Right hindlimb (tissue), 1 donor: ENCODE measurements at places on chromosomes 7 and 10.

GRCh38 chr7:69738396-69738951 lies 140.2 kb downstream of the AUTS2 start:
- DNase-seq: no peak

DNA sequence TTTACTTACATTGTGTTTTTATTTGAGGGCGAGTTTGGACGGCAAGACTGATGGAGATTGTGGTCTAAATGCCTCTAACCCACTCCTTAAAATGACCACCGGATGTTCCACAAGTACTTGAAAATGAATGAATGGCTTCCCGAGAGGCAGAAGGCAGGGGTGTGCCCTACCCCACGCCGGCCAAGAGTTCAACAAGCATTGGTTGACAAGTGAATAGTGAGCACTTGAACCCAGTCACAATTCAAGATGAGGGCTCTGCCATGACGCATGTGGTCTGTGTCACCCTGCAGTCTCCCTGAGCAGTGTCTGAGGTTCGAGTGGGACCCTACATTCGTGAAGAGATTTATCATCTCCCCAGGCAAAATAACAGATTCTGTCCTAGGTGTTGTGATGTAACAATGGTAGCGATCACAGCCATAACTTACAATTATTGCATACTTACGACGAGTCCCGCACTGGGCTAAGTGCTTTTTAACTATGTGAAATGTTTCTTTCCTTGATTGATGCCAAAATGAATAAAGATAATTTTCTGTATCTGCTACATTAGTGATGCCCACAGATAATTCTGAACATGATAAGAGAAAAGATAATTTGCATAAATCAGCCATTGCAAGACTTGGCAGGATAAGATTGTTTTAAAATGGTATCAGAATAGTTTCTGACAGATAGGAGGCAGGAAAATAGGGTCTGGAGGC lies 305.4 kb downstream of the WDR37 start:
- no peak for DNase-seq

DNA sequence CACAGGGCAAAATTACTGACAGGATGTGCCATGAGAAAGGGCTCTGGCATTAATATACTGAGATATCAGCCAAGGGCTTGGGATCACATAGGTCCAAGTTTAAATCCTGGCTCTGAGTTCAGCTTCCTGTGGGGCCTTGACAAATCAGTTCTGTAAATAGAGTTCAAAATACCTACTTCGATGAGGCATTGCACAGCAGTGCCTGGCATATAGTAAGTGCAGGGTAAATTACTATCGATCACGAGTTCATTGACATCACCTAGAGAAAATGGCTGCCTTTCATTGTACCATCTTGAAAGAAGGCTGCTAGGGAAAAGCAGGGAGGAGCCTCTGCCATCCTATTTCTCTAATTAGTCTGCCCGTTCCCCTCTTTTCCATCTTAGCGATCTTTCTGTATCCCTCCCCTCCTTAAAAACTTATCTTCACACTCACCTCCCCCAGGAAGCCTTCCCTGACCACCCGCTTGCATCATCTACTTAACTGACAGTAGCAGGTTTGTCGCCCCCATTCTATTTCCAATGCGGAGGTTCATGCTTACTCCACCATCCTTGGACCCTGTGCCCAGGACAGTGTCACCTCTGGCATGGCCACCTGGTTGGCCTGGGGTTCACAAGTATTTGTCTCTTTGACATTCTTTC lies 124.5 kb downstream of the C10orf105 start:
- DNase-seq: no peak

- peak; percentile 39 for DNase-seq
These were observed 64.9 kb downstream of the CREM start for GRCh38 chr10:35191523-35191922.

GRCh38 chr7:157652954-157653826 lies 316.4 kb downstream of the DNAJB6 start:
- DNase-seq: no peak

DNA sequence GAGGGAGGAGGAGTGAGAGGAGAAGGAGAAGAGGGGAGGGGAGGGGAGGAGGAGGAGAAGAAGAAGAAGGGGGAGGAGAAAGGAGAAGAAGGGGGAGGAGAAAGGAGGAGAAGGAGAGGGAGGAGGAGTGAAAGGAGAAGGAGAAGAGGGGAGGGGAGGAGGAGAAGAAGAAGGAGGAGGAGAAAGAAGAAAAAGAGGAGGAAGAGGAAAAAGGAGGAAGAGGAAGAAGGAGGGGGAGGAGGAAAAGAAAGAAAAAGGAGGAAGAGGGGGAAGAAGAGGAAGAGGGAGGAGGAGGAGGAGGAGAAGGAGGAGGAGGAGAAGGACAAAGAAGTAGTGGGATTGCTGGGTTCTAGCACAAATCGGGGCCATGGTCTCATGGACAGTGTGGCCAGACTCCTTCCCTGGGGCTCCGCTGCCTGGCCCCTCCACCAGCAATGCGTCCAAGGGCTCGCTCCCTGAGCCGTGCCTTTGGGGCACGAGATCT lies 4.2 kb upstream of the MAFK start:
- no peak for DNase-seq

- no peak for DNase-seq
These were observed 62.5 kb upstream of the ATRNL1 start for GRCh38 chr10:115030483-115031200.

- no peak for DNase-seq
These were observed 15.8 kb downstream of the TSPAN33 start for GRCh38 chr7:129160161-129160905.
